NCI-H1417 (cell line): ENCODE measurements at places on chromosomes 11 and 22.
A peak's percentile ranks its signal among the peaks of the same experiment; 100 is the strongest.

- DNase-seq = no peak
Observed at GRCh38 chr22:18148293-18148965, 1.5 kb upstream of the USP18 start.

GRCh38 chr11:131504199-131504949, 134.0 kb downstream of the NTM start:
- peak; percentile 67 for DNase-seq

GRCh38 chr11:59550842-59551658, 39.7 kb downstream of the OR4D9 start:
- DNase-seq = peak; percentile 92

DNA sequence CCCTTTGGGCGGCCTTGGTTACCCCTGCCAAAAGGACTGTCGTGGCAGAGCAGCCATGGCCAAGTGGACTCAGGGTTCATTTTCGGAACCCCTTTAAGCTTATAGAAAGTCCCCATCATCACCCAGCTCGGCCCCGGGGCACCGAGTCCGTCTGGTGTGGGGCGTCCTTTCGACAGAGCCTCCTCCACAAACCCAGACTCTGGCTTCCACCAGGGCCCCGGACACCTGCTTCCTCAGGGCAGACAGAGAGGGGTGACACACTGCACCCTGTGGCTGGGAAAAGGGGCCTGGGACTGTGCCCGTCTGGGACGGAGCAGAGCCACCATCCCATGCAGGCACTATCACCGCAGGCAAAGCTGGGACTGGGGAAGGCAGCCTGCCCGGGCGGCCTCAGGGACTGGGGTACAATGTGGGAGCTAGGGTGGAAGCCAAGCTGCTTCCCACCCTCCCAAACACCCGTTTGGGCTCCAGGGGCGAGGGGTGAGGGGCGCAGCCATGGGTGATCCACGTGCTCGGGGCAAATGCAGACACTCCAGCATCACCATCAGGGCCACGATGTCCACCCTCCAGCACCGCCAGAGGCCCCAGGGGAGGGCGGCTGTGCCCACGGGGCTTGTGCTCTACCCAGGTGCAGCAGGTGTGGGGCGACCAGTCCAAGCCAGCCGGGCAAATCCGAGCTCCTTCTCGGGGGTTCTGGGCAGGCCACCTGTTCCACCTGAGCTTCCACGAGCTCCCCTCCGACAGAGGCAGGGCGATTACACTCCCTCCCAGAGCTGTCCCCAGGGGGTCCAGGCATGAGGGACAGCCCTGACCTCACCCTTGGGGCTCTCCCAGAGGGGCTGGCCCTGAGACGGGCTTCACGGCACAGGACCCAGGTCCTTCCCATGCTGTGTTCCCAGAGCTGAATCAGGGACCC, 11.7 kb upstream of the MRPL23 start:
- DNase-seq = no peak

- DNase-seq = peak; percentile 67
Observed at GRCh38 chr11:87359401-87359800, 321.7 kb downstream of the TMEM135 start.

- DNase-seq = no peak
Observed at GRCh38 chr11:109304159-109304558, 117.8 kb upstream of the C11orf87 start.

DNA sequence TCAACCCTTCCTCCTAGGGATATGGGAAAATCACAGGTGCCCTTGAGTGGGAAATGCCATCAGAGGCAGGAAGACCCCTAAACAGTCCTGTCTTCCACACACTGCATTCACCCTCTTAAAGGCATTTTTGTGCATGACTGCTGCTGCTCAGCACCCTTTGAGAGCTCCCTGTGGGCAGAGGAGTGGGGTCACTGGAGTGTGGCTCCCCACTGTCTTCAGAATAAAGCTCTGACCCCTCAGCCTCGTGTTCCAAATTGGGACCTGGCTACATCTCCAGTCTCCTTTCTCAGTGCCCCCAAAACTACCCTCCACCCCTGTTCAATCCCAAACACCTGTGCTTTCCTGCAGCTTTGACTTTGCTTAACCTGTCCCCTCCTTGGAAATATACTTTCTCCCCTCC, 46.6 kb downstream of the CHRDL2 start:
- no peak for DNase-seq

- DNase-seq = no peak
Observed at GRCh38 chr11:120191058-120191457, 19.8 kb upstream of the OAF start.
